ENCODE measurements at places on chromosomes 5 and 9.

DNA sequence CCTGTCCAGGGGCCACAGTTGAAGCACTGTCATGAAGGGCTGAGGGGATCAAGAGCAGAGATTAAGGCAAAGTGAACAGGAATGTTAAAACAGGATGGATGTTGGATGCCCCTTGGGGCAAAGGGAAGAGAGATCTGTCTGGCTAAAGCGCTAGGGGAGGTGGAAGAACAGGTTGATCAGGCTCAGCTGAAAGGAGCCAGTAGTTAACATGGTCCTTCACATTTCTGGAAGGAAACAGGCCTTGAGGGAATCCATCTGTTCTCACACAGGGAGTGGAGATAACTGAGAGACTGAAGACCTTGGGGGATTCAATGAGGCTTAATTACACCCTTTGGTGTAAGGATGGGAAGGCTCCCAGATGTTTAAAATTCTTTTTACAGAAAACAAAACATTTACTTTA, 5.8 kb downstream of the HAPLN1 start:
- no peak for DNase-seq

DNA sequence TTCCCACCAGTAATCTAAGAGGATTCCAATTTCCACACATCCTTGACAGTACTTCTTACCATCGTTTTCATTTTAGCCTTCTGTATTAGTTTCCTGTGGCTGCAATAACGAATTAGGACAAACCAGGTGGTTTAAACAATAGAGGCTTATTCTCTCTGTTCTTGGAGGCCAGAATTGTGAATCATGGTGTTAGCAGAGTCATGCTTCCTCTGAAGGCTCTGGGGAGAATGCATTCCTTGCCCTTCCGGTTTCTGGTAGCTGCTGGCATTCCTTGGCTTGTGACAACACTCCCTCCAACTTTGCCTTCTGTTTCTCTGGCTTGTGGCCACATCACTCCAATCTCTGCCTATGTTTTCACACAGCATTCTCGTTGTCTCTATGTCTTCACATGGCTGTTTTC, 23.5 kb downstream of the RIGI start:
- no peak for DNase-seq

GRCh38 chr5:158801893-158802292, 297.8 kb downstream of the EBF1 start:
- DNase-seq = no peak

DNA sequence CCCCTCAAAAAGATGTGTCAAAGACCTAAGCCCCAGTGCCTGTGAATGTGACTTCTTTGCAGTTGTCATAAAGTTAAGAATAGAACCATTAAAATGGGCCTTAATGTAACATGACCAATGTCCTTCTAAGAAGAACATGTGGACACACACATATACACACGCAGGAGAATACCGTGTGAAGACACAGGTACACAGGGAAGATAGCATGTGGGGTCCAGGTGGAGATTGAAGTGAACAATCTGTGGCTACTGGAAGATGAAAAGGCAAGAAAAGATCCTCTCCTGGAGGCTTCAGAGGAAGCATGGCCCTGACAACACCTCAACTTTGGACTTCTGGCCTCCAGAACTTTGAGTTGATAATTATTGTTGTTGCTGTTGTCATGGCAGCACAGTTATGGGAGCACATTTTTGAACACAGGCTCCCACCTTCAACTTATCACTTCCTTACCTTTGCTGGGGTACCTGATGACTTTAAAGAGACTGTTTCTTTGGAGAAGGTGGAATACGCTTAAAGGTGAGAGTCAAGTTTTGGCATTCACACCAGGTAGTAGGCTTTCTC, 123.5 kb upstream of the ADCY2 start:
- DNase-seq = no peak

- DNase-seq = no peak
These were observed at the start of gene SGCD for GRCh38 chr5:156326718-156327259. Gene SGCD (plus strand): TSS chr5:156327164.
